ENCODE measurements at places on chromosomes 1 and 21.

DNA sequence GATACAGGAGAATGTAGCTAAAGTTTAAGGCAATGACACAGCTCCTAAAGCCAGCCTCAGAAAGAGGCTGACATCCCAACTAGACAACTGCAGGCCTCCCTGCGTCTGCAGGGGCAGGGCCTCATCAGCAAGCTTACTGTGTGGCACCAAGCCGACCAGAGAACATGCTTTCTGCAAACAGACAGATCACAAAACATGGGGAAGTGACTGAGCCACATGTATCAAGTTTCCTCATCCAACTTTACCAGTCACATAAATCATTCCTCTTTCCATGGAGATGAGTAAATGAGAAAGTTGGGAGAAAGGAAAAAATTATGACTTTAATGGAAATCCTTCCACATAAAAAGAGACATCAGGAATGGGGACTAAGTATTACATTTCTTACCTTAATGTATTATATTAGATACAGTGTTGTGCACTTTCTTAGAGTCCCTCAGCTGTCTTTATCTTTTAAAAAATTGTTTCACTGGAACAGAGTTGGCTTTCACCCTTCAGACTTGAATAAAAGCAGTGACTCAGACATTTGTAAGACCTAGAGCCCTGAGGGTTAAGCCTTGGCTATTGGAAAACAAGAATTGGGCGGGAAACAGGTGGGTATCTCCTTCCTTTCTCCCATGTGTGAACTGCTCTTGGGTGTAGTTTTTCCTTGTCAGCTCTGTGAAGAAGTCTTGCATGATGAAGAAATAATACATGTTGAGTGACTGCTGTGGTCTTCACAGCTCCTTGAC, 305.7 kb upstream of the SNX7 start:
- no peak for DNase-seq

DNA sequence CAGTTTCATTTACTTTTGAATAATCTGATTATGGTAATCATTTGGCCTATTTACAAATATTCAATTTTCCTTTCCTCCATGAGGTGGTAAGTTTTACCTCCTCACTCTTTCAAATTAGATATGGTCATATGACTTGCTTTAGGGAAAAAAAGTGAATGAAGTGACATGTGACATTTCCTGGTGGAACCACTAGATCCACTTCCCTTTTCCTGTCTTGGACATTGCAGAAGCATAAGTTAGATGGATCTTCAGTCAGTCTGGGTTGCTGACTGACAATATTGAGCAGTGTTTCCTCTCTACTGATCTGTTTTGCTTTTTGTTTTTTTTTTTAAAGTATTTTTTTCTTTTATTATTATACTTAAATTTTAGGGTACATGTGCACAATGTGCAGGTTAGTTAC, 481.1 kb upstream of the PTBP2 start:
- DNase-seq, result no peak

DNA sequence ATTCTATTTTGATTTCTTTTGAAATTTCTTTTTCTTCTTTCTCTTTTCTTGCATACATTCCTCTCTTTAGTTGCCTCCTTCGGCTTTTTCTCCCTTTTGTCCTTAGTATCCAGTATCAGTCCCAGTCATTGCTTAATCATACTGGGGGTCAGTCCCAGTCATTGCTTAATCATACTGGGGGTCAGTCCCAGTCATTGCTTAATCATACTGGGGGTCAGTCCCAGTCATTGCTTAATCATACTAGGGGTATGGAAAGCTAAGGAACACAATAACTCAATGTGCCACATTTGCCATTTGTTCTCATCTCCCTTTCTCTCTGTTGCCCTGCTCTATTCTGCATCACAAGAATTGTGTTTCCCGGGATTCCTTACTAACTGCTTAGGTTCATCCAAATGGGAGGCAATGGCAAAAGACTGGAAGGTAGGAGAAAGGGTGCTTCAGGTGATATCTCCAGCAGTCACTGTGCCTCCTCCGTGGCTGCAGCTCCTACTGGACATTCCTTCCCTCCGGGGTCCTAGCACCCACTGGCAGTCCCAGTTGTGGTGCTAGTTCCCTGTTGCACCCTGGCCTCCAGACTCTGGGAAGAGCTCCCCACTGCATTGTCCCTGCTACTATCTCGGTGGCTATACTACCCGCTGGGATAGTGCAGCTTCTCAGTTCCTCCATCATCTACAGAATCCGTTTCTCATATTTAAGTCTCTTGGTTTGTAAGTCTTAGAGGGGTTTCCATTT, 32.6 kb upstream of the LAMC1 start:
- no peak for DNase-seq

DNA sequence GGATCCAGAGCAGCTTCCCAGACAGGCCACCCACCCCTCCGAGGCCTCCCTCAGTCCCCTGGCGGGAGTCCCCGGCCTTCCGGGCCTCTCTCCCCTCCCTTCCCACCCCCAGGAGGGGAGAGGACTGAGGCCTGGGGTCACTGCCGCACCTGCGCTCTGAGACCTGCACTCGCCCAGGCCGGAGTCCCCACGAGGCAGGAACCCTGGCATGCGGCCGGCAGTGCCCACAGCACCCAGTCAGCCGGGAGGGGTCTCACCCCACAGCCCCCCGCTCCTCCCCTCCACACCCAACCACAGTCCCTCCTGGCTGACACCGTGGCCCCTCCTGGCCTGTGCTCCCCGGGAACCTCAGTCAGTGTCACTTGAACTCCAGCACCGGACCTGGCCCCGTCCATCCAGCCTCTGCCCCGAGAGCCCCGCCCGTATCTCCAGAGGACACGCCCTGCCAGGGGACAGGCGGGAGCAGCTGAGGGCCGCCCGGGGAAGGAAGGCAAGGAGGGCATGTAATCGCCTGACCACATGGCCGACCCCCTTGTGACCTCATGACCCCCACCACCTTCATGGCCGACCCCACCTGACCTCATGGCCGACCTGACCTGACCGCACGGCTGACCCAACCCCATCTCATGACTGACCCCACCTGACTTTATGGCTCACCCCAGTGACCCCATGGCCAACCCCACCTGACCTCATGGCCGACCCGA, 28.7 kb upstream of the TTLL10 start:
- no peak for DNase-seq

GRCh38 chr1:229756666-229757065, 130.6 kb downstream of the URB2 start:
- DNase-seq, result no peak

- DNase-seq, result no peak
These were observed 15.6 kb downstream of the GBP5 start for GRCh38 chr1:89257041-89257440.

GRCh38 chr1:59004755-59005154, 220.9 kb upstream of the JUN start:
- DNase-seq, result no peak

DNA sequence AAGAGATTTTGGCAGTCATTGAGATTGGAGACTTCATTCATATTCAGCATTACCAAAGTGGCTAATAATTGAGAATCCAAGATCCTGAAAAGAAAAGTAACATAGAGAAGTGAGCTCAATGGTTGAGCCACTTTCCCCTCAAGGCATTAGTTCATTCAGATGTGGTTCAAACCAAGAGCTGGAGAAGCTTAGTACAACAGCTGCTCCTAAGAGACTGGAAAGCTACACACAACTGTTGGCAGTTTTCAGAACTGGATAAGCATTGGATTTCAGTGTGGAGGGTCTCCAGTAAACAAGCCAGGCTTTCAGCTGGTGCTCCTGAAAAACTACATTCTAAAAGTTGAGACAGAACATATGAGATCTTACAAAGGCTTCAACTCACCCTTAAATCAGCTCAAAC, 29.2 kb upstream of the CLDN8 start:
- DNase-seq, result no peak

GRCh38 chr1:119898981-119899720, 2.8 kb upstream of the ADAM30 start:
- no peak for DNase-seq

DNA sequence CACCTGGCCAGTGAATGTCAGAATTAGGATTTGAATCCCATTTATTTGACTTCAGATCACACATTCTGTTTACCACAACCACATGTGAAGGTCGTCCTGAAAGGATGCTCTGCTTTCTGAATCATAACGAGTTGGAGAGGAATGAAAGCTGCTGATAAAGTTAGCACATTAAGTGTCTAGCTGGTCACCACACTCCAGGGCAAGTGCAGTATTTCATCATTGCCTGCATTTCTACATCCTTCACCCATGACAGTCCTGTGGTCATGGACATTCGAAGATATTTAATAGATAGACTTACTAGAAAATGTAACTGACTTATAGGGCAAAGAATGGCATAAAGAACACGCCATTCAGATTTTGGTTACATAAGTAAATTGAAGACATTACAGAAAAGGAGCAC, 52.7 kb upstream of the ST6GALNAC3 start:
- DNase-seq, result no peak

GRCh38 chr1:108050158-108050557, 85.2 kb upstream of the VAV3 start:
- DNase-seq, result no peak

DNA sequence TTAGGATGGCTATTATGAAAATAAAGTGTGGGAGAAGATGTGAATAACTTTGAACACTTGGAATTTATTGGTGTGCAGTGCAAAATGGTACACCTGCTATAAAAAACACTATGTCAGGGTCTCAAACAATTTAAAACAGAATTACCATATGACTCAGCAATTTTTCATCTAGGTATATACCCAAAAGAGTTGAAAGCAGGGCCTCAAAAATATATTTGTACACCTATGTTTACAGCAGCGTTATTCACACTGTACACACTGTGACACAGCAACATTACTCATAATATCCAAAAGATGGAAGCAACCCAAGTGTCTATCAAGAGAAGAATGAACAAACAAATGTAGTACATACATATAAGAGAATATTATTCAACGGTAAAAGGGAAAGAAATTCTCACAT, 75.8 kb downstream of the SPATA6 start:
- no peak for DNase-seq

GRCh38 chr1:77978293-77978968, 441 bp downstream of the FUBP1 start:
- DNase-seq, result peak; percentile 52

DNA sequence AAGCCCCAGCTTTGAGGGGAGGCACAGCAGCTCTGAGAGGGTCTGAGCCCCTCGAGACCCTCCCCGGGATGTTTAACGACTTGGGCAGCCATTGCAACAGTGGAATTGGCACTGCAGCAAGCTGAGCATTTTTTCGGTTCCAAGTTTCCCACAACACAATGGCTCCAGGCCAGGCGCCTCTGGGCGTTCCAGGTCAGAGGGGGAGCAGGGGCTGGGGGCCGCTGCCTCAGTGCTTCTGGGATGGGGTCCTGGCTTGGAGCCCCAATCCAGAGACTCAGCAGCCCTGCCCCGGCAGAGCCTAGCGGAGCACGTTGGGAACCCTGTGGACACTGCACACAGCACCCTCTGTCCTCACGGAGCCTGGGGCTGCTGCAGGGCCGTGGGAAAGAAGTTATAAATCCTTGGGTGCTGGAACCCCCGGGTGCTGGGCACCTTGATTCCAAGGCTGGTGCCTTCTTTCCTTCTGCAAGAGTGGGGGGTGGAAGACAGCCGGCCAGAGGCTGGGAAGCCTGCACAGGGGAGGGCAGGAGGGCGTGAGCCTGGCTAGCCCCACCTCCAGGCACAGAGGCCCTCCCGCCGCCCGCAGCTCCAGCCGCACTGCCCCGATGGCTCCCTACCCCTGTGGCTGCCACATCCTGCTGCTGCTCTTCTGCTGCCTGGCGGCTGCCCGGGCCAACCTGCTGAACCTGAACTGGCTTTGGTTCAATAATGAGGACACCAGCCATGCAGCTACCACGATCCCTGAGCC, 50.1 kb downstream of the COL18A1 start:
- DNase-seq, result no peak

- no peak for DNase-seq
These were observed 23.1 kb downstream of the TRAF5 start for GRCh38 chr1:211349741-211350140.

GRCh38 chr1:64653466-64653865, 91.4 kb upstream of the RAVER2 start:
- no peak for DNase-seq

DNA sequence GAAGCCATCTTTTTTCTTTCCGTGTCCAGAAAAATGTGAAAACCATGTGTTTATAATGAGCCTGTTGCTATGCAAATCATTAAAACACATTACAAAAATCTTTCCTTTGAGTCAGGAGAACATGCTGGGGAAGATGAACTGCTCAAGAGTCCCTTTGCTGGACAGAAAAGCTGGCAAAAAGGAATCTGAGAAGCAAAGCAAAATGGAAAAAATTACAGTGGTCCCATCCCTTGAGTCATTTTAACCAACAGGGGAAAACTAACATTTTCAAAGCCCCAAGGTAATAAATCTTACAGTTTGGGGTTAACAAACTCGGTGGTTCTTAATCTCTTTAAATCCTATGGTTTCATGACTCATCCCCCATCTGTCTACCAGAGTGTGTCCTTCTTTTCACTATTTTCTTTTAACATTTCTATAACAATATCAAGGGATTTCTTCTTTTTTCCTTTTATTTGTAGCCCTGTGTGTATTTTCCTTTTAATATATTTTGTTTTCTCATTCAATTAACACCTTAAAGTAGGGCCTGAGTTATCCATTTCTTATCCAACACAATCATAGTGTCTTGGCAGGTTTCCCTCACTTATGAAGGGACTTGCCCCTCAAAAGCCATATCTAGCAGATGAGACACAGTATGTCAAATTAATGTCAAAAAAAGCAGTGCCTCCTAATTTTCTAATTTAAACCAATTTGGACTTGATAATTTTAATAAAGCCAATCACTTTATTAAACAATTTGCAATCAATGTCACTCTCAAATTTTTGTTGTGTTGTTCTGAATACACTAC, 105.4 kb downstream of the PTPN14 start:
- no peak for DNase-seq

DNA sequence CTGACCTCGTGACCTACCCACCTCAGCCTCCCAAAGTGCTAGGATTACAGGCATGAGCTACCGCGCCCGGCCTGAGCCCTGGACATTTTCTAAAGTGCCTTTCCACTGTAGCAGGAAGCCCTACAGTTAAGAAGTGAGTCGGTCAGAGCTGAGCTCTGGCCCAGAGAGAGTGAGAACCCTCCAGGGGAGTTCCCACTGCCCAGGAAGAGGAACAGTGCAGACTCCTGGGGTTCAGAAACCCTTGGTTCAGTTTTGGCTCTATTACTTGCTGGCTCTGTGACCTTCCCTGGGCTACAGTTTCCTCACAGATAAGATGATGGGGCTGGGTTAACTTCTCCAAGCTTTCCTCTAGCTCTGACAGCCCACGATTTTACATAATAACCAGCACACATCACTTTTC, 20.9 kb downstream of the SLC9A1 start:
- DNase-seq, result no peak

- no peak for DNase-seq
These were observed 120.9 kb downstream of the KCNN3 start for GRCh38 chr1:154749078-154749760.

GRCh38 chr21:15604413-15604812, 125.4 kb upstream of the USP25 start:
- DNase-seq, result no peak
